Immature natural killer cell (primary cell): ENCODE measurements at places on chromosomes 11 and 22.
A peak's percentile ranks its signal among the peaks of the same experiment; 100 is the strongest.

DNA sequence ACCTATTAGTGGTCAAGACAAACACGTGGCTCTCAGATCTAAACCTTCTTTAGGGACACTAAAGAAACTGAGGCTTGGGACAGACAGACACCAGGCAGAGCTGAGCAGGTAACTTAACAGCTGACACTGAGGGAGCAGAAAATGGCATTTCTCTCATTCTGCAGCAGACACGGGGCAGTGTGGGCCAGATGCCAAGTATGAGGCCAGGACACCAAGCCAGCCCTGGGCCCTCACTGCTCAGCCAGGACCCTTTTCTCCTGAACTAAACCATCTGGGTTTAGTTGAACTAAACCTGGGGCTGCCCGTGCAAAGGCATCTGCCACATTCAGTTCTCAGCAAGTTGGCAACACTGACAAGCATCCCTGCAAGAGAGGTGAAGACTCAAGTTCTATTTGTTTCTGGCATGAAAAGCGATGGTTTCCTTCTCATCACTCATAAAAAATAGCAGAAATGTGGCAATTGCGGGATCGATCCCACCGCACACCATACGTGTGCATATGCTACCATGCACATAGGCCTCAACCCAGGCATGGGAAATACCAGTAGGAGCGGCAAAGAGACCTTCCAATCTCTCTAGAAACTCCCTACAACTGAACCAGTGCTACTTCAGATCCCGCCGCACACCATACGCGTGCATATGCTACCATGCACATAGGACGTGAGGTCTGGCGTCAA, 100.1 kb upstream of the BID start:
- no peak for DNase-seq
- peaks cover 2% of the 10 kb centered on the region for H3K27me3 ChIP-seq
- H3K4me3 ChIP-seq = no peak overlapping the region
- no peaks in the 10 kb centered on the region for H3K4me1 ChIP-seq
- H3K36me3 ChIP-seq = peaks cover 9% of the 10 kb centered on the region

GRCh38 chr11:119583585-119583984, 145.4 kb downstream of the NECTIN1 start:
- H3K4me1 ChIP-seq = peaks cover 4% of the 10 kb centered on the region
- H3K4me3 ChIP-seq = no peak overlapping the region
- no peak overlapping the region for H3K27ac ChIP-seq
- peaks cover 3% of the 10 kb centered on the region for H3K36me3 ChIP-seq

GRCh38 chr11:75140269-75141138, 10.4 kb upstream of the SLCO2B1 start:
- peak; percentile 73 for DNase-seq
- no peaks in the 10 kb centered on the region for H3K36me3 ChIP-seq
- peaks cover 3% of the 10 kb centered on the region for H3K27me3 ChIP-seq
- peaks cover 28% of the 10 kb centered on the region for H3K4me1 ChIP-seq
- H3K4me3 ChIP-seq = no peak overlapping the region

GRCh38 chr22:50699001-50699755, 26.6 kb downstream of the SHANK3 start:
- H3K27ac ChIP-seq = no peak overlapping the region
- H3K4me1 ChIP-seq = no peaks in the 10 kb centered on the region
- no peak overlapping the region for H3K4me3 ChIP-seq

GRCh38 chr11:11296434-11296833, 56.6 kb downstream of the CSNK2A3 start:
- H3K27ac ChIP-seq = no peak overlapping the region
- no peak for DNase-seq

- H3K27me3 ChIP-seq = peaks cover 10% of the 10 kb centered on the region
- H3K4me3 ChIP-seq = peak overlapping the region; percentile 85
- no peak overlapping the region for H3K27ac ChIP-seq
- no peak for DNase-seq
- no peaks in the 10 kb centered on the region for H3K36me3 ChIP-seq
Measured at GRCh38 chr22:23068832-23069385, 1.4 kb upstream of the GNAZ start.
